ENCODE measurements at places on chromosomes 1 and 21. TPM values are rescaled to one million over a fixed set of nuclear protein-coding genes. Genes with fewer than 3 reads are reported as not detected.

The ALPL gene
- 3.3 TPM for total RNA-seq

The SERPINC1 gene
- 742 TPM for total RNA-seq

The CFAP74 gene
- not detected for total RNA-seq

The TRIM67 gene
- total RNA-seq = under 0.01 TPM

GRCh38 chr1:247434005-247434404 is 18.0 kb downstream of the NLRP3 start:
- no peak for DNase-seq

DNA sequence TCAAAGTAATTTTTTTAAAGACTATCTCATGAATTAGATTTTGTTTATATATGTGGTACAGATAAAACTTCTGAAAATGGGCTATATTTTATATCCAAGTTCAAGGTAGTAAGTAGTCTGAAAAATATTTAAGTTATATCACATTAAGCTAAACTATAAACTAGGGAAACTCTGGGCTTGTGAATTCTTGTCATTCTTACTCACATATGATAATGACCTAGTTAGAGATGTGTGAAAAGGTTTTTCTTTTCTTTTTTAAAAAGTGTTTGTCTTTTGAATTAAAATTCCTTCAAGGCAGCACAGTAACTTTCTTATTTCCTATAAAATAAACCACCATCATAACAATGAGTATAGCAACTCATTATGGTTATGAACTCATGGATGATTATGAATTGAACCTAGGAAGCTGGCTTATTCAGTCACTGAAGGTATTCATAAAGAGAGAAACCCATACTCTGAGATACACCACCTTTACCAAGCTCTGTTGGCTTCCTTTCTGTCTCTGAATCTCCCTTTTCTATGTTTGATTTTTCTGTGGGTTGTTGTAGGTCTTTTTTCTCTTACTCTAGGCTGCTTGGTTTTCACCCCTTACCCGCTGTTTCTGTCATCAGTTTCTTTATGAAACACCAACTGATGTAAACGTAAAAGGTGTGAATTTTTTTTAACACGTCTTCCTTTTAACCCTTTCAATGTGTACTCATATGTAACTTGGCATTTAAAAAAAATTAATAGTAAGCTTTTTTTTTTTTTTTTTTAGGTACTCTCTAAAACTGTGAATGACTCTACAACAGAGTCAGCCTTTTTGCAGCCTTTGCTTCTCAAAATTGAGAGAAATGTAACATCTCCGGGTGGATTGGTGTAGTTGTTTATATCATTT is 25.2 kb downstream of the IL12RB2 start:
- DNase-seq = no peak

- DNase-seq = no peak
Observed at GRCh38 chr1:17217607-17218006, 12.7 kb downstream of the PADI1 start.

DNA sequence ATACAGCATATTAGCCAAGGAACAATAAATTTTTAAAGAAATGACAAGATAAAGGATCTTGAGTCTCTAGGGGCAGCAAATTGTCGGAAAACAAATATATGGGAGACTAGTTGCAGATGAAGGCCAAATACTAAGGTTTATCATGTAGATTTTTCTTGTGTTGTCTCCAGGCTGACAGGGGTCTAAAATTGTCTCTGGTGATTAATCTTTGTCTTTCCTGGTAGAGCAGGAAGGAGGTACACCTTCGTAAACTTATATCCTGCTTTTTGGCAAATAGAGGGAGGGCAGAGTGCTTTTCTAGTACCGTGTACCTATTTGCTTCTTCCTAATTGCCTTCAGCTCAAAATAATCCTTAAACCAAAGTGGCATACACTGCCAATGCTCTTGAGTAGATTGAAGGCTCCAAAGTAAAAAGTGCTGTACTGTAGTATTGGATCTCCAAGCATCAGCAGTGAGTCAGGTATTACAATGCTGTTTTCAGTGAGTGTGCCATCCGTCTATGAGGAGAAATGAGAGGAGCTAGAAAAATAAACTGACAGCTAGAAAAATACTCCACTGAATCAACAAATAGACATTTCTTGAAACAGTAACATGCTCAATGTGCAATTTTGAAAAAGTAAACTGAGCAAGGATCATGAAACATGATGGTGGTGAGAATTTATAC is 1.8 kb upstream of the LEPR start:
- DNase-seq = no peak

GRCh38 chr1:225517697-225518096 is 89.9 kb upstream of the LBR start:
- DNase-seq = no peak

GRCh38 chr1:9233241-9233941 is 1.2 kb upstream of the H6PD start:
- no peak for DNase-seq

GRCh38 chr1:43596579-43596978 is 53.4 kb upstream of the KDM4A start:
- DNase-seq = no peak

- DNase-seq = no peak
Observed at GRCh38 chr1:68112835-68113243, 62.4 kb upstream of the DIRAS3 start.

GRCh38 chr1:67317803-67318202 is 10.1 kb downstream of the IL12RB2 start:
- no peak for DNase-seq

DNA sequence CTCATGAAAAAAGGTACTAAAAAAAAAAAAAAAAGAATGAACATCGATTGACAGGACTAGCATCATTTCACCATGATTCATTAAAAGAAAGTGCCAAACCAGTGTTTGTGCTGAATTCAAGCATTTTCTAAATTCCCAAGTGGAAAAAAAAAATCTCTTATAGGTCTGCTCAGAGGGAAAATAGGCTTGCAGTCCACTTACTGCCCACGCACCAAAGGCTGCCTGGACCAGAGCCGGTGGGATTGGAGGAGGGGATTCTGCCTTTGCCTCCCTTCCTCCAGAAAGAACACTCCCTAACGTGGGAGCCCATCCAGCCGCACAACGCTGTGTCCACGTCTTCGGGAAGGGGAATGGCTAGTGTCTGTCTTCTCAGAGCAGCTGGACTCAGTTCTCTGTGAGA is 5.5 kb upstream of the TRAPPC10 start:
- no peak for DNase-seq

GRCh38 chr1:116477429-116477828 is 93.4 kb downstream of the CD58 start:
- no peak for DNase-seq

DNA sequence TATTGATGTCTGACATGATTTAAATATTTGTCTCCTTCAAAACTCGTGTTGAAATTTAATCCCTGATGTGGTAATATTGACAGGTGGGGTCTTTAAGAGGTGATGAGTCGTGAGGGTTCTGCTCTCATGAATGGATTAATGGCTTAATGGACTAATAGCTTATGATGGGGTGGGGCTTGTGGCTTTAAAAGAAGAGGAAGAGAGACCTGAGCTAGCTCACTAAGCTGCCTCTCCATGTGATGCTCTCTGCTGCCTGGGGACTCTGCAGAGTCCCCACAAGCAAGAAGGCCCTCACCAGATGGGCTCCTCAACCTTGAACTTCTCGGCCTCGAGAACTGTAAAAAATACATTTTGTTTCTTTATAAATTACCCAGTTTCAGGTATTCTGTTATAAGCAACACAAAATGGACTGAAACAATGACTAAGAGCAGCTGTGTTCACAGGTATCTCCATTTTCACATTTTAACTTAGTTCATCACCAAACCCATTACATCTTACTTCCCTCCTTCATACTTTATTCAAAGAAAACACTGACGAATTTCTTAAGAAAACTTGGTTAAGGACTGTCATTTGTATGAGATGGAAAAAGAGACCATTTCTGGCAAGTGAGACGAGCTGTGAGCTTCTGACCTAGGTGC is 12.1 kb upstream of the AIM2 start:
- DNase-seq = no peak

- DNase-seq = no peak
Observed at GRCh38 chr1:9858293-9859035, 34.7 kb upstream of the CLSTN1 start.

DNA sequence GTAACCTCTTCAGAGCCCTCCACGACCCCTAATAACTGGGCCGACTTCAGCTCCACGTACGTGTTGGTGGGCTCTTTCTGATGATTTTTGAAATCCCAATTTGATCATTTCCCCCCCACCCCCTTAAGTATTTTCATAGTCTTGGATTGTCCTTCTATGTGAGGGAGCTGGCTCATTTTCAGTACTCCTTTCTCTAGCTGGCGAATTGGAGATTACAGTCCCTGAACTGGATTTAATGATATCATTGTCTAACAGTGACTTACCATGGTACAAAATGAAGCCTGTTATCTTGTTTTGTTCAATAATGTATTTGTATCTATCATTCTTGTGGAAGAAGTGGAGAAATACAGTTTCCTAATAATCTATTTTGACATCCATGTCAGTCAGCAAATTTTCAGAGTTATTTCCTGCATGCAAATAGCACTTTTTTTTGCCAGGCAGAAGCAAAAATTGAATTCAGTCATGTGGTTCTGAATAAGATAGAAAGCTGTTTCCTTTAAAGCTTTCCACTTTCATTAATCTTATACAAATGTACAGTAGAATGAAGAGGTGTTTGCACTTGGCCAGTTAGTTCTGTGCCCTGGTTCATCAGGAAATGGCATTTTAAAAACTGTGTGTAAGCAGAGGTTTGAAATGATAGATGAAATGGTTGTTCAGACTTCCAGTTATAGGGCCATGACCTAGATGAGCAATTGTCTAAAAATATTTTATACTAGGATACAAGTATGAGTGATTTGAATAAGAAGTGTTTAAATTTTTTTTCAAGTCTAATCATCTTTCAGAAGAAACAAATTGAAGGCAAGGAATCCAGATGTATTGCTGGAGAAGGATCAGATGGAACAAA is 104.2 kb downstream of the ATP5PO start:
- no peak for DNase-seq

GRCh38 chr1:19325958-19326747 is 14.0 kb downstream of the SLC66A1 start:
- no peak for DNase-seq

- no peak for DNase-seq
Observed at GRCh38 chr1:64809309-64809708, 64.4 kb downstream of the RAVER2 start.

GRCh38 chr1:78492386-78492950 is 1.7 kb downstream of the PTGFR start:
- no peak for DNase-seq

GRCh38 chr1:173553312-173553711 is 49.6 kb downstream of the SLC9C2 start:
- DNase-seq = no peak

- DNase-seq = no peak
Observed at GRCh38 chr21:42548687-42549406, 35.2 kb downstream of the SLC37A1 start.

DNA sequence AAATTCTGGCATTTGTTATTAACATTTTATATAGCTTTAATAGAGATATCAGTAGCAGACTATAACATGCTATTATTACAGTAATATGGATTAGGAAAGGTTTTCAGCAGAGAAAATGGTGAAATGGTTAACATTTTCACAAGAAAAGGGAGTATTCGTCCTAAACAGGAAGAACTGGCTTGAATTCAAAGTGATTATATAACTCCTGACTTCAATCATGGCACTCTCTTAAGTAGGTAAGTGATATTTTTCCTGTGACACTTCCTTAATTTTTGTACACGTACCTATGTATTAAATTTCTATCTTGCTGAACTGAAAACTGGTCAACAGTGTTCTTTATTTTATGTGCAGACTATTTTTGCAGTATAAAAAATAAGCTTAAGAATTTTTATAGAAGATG is 67.9 kb upstream of the CNN3 start:
- no peak for DNase-seq

DNA sequence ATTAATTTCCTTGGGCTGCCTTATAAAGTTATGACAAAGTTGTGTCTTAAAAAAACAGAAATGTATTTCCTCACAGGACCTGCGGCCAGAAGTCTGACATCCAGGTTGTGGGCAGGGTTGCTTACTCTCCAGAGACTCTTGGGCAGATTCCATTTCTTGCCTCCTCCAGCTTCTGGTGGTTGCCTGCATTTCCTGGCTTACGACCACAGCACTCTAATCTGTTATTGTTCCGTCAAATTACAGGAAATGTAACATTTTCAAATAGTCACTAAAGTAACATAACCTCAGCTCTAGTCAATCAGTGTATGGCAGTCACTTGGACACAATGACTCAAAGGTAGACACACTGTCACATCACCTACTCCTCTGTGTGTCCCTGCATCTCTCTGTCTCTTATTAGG is 226.8 kb downstream of the DNAH14 start:
- DNase-seq = no peak

DNA sequence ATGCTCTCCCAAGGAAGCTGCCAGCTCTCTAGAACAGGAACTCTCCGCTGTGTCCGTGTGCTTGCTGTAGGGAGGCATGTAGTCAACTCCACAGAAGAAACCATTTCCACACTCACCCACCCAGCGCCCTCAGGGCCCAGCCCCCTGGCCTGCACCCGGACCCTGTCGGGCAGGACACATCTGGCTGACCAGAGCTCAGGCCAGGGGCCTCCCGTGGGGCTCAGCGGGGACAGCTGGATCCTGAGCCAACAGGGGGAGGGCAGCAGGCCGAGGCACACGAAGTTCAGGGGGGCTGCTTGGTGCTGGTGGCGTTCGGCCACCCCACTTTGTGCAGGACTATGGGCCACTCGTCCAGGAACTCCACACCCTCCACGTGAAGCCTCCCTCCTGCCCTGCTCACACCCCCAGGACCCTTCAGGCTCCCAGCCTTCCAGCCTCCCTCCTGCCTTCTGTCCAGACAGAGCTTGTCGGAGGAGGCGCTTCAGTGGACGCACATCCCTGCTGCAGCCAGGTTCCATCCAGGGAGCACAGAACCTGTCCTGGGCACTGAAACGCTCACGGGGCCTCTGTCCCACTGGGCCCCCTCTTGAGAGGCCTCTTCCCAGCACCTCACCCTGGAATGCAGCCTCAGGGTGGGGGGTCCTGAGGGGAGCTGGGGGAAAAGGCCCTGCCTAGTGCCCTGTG is 15.0 kb upstream of the FAAP20 start:
- DNase-seq = no peak

DNA sequence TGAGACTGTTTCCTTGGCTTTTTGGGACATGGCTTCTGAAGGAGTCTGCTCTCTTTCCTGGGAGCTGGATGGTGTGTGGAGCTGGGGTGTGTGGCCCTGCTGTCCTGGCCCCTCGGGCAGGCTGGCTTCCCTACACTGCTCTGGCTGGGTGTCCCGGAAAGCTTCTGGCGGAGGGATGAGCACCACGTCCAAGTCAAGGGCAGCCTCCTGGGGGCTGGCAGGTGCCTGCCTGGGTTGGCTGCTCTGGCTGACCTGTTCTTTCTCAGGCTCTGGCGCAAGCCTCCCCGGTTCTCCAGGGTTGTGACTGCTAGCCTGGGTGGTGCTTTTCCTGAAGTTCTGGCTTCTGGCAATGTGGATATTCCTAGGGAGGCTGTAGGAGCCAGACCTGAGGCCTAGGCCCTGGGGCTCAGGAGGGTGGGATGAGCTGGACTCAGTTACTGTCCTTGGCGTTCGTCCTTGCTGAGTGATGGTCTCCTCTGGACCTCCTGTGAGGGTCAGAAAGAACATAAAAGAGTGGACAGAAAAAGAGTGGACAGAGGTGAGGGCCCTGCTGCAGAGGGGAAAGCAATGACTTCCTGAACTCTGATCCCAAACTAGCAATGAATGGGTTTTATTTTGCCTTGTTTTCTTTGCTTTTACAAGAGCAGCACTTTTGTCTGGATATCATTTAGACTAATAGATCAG is 9.4 kb downstream of the C1orf116 start:
- no peak for DNase-seq
